Endodermal cell (in vitro differentiated cells): ENCODE measurements at places on chromosomes 12 and 14.

DNA sequence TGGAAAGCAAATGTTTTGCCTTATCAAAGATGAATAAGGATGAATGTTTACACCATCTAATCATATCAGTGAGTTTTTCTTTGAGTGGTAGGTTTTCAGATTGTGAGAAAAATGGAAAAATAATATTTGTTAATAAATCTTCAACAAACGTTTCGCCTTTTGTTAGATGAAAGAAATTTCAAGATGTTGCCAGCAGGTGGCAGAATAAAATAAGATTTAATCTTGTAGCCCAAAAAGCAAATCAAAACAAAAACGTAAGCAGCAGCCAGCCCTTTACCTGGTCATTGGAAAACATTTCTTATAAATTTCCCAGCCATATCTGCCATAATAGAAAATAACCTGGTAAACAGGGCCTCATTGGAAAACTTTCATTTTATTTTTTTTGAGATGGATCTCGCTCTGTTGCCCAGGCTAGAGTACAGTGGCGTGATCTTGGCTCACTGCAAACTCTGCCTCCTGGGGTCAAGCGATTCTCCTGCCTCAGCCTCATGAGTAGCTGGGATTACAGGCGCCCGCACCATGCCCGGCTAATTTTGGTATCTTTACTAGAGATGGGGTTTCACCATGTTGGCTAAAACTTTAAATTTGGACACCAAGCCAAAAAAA lies 15.4 kb upstream of the TMEM120B start:
- H3K4me1 ChIP-seq, result no peaks in the 10 kb centered on the region
- H3K27ac ChIP-seq, result no peak overlapping the region
- no peaks in the 10 kb centered on the region for H3K36me3 ChIP-seq
- no peak overlapping the region for H3K4me3 ChIP-seq

GRCh38 chr14:48390346-48390745 lies 714.9 kb upstream of the MDGA2 start:
- H3K4me1 ChIP-seq, result no peaks in the 10 kb centered on the region
- no peaks in the 10 kb centered on the region for H3K36me3 ChIP-seq
- no peak overlapping the region for H3K27ac ChIP-seq
- H3K4me3 ChIP-seq, result no peak overlapping the region

GRCh38 chr12:122087431-122088178 lies 9.0 kb downstream of the MLXIP start:
- DNase-seq, result no peak
- H3K27me3 ChIP-seq, result no peaks in the 10 kb centered on the region
- peaks cover 11% of the 10 kb centered on the region for H3K4me1 ChIP-seq
- no peak overlapping the region for H3K27ac ChIP-seq

- DNase-seq, result peak; percentile 68
- no peak overlapping the region for H3K27ac ChIP-seq
- H3K4me1 ChIP-seq, result no peaks in the 10 kb centered on the region
Measured at GRCh38 chr12:89490922-89491321, 33.7 kb downstream of the GALNT4 start.

DNA sequence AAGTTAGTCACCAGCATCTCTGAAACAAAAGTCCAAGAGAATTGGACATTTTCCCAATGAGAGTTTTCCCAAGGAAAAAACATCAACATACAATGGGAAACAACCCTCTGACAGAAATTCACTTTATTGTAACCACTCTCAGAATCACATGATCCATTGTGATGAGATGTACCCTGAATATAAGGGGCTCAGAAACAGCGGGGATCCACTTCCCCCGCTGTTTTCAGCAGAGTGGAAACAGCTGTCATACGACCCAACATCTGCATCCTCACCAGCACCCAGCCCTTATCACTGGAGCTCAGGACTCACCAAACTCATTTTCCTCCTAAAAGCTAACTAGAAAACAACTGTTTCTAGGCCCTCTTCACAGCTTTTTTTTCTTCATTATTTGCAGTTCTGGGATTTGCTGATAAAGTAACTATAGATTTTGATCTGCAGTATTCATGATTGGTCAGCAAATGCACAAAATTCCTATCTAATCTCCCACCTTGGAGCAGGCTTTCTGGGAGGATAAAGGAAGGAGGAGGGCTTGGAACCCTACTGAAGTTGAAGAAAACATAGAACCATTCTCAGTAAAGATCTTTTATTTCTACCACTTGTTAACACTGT lies 31.3 kb downstream of the CORO1C start:
- H3K4me1 ChIP-seq, result peaks cover 29% of the 10 kb centered on the region
- no peak for DNase-seq
- H3K27me3 ChIP-seq, result no peaks in the 10 kb centered on the region
- H3K36me3 ChIP-seq, result peaks cover 59% of the 10 kb centered on the region
- H3K27ac ChIP-seq, result no peak overlapping the region

DNA sequence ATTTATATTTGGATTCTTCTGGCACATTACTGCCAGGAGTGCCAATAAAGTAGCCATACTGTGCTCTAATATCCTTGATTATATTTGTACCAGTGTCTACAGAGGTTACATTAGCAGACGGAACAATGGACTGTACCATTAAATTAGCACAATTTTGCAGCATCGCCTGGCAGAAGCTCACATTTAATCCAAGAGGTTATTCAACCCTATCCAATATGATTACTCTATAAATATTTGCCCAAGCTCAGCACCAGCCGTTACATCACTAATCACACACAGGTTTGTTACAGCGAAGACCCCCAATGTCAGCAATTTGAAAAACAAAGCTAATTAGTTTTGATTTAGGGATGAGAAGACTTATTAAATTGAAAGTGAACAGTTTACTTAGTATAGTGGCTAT lies 16.9 kb upstream of the MGST1 start:
- no peak overlapping the region for H3K4me3 ChIP-seq
- no peak for DNase-seq
- no peaks in the 10 kb centered on the region for H3K27me3 ChIP-seq
- no peaks in the 10 kb centered on the region for H3K4me1 ChIP-seq
- H3K27ac ChIP-seq, result no peak overlapping the region

GRCh38 chr14:51676549-51676948 lies 24.8 kb downstream of the FRMD6 start:
- peaks cover 6% of the 10 kb centered on the region for H3K27me3 ChIP-seq
- no peak for DNase-seq
- H3K27ac ChIP-seq, result no peak overlapping the region
- peaks cover 6% of the 10 kb centered on the region for H3K4me1 ChIP-seq

GRCh38 chr12:53219292-53219955 lies 12.4 kb upstream of the ITGB7 start:
- peak overlapping the region; percentile 92 for H3K4me3 ChIP-seq
- H3K27ac ChIP-seq, result no peak overlapping the region
- peaks cover 21% of the 10 kb centered on the region for H3K27me3 ChIP-seq

GRCh38 chr12:46744283-46744682 lies 81.5 kb downstream of the SLC38A4 start:
- no peaks in the 10 kb centered on the region for H3K4me1 ChIP-seq
- H3K27me3 ChIP-seq, result no peaks in the 10 kb centered on the region
- H3K27ac ChIP-seq, result no peak overlapping the region
- DNase-seq, result no peak
- no peak overlapping the region for H3K4me3 ChIP-seq
- H3K36me3 ChIP-seq, result no peaks in the 10 kb centered on the region

- H3K4me3 ChIP-seq, result no peak overlapping the region
- no peaks in the 10 kb centered on the region for H3K36me3 ChIP-seq
- no peak overlapping the region for H3K27ac ChIP-seq
- DNase-seq, result no peak
Measured at GRCh38 chr12:39235990-39236767, 206.7 kb downstream of the KIF21A start.

DNA sequence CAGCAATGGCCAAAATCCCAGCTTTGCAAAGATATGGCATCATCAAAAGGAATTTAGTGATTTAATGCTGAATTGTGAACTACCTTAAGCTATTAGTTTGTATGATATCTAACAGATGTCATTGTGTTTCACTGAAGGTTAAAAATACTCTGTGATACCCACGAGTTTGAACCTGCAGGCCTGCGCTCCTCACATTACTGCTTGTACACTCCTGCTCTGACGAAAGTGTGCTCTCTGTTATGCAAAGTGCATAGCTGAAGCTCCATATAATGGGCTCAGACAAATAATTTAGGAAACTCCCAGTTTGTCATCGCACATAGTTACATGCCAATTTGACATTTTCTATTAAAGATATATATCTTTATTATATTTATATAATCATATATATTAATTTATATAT lies 52.2 kb downstream of the SPPL3 start:
- H3K27ac ChIP-seq, result no peak overlapping the region
- H3K4me3 ChIP-seq, result no peak overlapping the region
- no peak for DNase-seq
- H3K27me3 ChIP-seq, result no peaks in the 10 kb centered on the region
- no peaks in the 10 kb centered on the region for H3K36me3 ChIP-seq

- H3K4me1 ChIP-seq, result peaks cover 7% of the 10 kb centered on the region
- H3K27ac ChIP-seq, result peak overlapping the region; percentile 34
- H3K4me3 ChIP-seq, result no peak overlapping the region
Measured at GRCh38 chr14:23160924-23161522, 22.4 kb downstream of the SLC7A8 start.

DNA sequence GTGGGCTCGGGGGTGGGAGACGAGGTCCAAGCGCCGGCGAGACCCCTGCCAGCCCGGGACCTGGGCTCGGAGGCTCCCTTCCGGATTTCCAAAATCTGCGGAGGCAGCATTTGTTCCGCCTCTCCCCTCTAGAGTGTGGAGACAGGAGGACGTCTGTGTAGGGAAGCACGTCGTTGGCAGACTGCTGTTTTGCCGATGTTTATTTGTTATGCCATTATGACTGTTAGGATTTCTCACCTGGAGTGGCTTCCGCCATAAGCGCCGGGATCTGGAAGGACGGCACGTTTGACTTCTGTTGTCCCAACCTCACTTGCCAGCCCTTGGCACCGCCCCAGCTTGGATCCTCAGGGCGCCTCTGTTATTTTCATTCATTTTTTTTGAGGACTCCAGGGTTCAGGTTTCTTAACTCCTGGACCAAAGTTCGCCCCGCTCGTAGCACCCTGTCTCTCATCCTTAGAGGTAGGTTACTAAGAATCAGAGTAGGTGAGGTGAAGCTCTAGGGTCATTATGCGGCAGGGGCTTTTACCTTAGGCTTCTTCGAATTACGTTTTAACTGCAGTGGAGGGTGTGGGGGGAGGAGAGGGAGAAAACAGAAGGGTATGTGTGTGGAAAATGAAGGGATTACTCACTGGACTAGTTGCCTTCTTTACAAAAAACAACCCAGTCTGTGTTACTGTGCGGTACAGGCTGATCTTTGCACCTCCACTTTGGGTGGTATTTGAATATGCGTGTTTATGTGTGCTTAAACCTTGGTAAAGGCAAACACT lies 547 bp upstream of the PYGL start:
- H3K27ac ChIP-seq, result no peak overlapping the region
- H3K4me3 ChIP-seq, result peak overlapping the region; percentile 90
- no peak for DNase-seq
- H3K4me1 ChIP-seq, result no peaks in the 10 kb centered on the region
- no peaks in the 10 kb centered on the region for H3K36me3 ChIP-seq

DNA sequence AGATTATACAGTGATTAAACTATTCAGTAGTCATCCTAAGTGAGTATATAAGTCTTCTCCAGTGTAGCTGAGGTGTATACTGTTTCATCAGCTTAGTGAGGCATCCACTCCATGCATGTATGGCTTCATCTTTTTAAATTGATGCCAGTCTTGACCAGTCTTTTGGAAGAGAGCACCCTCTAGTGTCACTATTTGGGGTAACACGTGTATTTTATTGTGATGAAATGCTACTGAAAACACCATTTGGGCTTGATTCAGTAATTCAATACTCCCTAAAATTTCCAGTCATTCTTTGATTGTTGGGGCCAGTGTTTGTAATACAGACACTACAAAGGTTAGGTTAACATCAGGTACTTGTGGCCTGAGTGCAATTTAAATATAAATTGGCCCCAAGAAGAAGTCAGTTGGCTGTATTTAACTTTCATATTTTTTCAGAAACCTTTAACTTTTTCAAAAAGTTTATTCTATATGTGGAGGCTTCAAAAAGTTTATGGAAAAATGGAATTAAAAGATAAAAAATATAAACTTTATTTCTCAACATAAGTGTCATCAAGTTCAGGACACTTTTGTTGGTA lies 35.3 kb downstream of the MIPOL1 start:
- no peak overlapping the region for H3K4me3 ChIP-seq
- H3K27me3 ChIP-seq, result no peaks in the 10 kb centered on the region
- no peak for DNase-seq

DNA sequence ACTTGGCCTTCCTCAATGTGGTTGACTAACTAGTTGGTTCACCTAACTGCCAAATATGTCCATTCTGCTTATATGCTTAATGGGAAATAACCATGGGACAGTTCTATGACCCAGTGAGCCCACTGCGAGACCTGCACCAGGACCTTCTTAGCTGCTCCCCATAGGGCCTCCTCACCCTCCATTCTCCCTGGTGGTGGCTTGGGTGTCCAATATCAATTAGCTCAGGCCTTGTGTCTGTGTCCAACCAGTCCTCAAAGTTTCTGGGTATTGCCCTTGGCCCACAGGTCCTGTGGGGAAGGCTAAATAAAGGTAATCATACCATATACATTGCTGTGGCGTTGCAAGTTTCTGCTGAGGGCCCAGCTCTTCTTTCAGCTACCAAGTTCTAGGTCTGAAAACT lies 228.2 kb downstream of the PCNX1 start:
- no peak overlapping the region for H3K27ac ChIP-seq
- DNase-seq, result peak; percentile 4
- H3K4me1 ChIP-seq, result no peaks in the 10 kb centered on the region
- no peaks in the 10 kb centered on the region for H3K27me3 ChIP-seq
- H3K36me3 ChIP-seq, result no peaks in the 10 kb centered on the region
- H3K4me3 ChIP-seq, result no peak overlapping the region

DNA sequence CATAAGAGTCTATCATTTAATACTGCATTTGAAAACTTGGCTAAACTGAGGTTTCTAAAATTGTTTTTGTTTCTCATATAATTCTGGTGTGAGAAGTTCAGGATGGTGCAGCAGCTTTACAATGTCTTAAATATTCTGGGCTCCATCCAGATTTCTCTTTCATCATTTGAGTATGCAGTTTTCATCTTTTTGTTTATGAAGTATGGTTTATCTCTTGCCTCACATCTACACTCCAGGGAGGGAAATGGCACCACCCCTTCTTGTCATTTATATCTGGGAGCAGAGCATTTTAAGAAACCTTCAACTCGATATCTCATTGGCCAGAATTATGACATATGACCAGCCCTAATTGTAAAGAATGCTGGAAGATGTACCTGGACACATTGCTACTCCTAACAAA lies 24.3 kb downstream of the GEMIN2 start:
- no peaks in the 10 kb centered on the region for H3K4me1 ChIP-seq
- no peak for DNase-seq
- no peaks in the 10 kb centered on the region for H3K27me3 ChIP-seq
- H3K27ac ChIP-seq, result no peak overlapping the region
- H3K36me3 ChIP-seq, result peaks cover 56% of the 10 kb centered on the region

GRCh38 chr12:47867495-47867941 lies 37.3 kb downstream of the VDR start:
- H3K36me3 ChIP-seq, result no peaks in the 10 kb centered on the region
- no peaks in the 10 kb centered on the region for H3K27me3 ChIP-seq
- no peaks in the 10 kb centered on the region for H3K4me1 ChIP-seq
- no peak overlapping the region for H3K4me3 ChIP-seq
- DNase-seq, result no peak
- H3K27ac ChIP-seq, result no peak overlapping the region

- H3K27me3 ChIP-seq, result no peaks in the 10 kb centered on the region
- H3K27ac ChIP-seq, result no peak overlapping the region
- DNase-seq, result no peak
- H3K4me1 ChIP-seq, result no peaks in the 10 kb centered on the region
Measured at GRCh38 chr12:91637789-91638624, 455.4 kb upstream of the DCN start.
